ENCODE measurements at places on chromosomes 5 and 9. TPM values are rescaled to one million over a fixed set of nuclear protein-coding genes. Genes with fewer than 3 reads are reported as not detected.

Gene CSF1R
- total RNA-seq, result 23.4 TPM

Gene SPINK5
- total RNA-seq, result 1.2 TPM

Gene EPB41L4B
- 12.5 TPM for total RNA-seq

Gene LRRTM2
- 0.92 TPM for total RNA-seq

Gene ATP10B
- total RNA-seq, result 0.48 TPM

Gene SEMA5A
- total RNA-seq, result 6.3 TPM

GRCh38 chr9:81724242-81724889 is 35.0 kb upstream of the TLE1 start:
- H3K27ac ChIP-seq, result no peak overlapping the region
- DNase-seq, result no peak

GRCh38 chr9:91006046-91006445 is 204.4 kb downstream of the SYK start:
- DNase-seq, result no peak
- no peaks in the 10 kb centered on the region for H3K36me3 ChIP-seq
- H3K4me3 ChIP-seq, result no peak overlapping the region

GRCh38 chr9:70478963-70479641 is 64.6 kb upstream of the KLF9 start:
- no peak overlapping the region for H3K4me3 ChIP-seq
- no peaks in the 10 kb centered on the region for H3K27me3 ChIP-seq
- no peaks in the 10 kb centered on the region for H3K36me3 ChIP-seq
- DNase-seq, result peak; percentile 57

DNA sequence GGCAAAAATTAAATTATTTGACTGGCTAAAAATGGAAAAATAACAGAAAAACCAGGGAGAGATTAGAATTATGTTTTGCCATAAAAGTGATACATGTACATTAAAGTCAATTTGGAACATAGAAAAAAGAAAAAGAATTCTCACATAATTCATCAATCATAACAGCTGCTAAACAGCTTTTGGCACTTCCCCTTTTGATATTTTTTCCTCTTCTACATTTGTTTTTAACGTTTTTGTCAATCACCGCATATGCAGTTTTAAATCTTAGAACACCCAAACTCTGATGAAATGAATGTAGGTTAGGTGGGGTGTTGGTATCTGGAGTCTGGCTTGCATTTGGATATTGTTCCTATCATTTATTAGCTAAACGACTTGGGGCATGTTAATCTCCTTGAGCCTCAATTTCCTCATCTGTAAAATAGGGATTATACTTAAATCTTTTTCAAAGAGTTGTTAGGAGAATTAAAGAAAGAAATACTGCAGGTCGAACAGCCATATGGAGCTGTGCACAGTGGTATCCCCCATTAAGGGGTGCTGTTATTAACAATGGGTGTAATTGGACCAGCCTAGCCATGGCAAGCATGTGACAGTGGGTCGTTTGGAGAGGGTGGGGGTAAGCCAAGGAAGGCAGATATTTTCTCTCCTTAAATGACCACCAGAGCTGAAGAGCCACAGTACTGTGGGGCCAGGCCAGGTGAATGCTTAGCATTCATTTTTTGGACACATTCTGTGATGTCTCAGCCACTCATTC is 22.6 kb downstream of the NPR3 start:
- no peaks in the 10 kb centered on the region for H3K27me3 ChIP-seq
- no peak overlapping the region for H3K27ac ChIP-seq
- no peak overlapping the region for H3K4me3 ChIP-seq
- DNase-seq, result no peak
- no peaks in the 10 kb centered on the region for H3K4me1 ChIP-seq
- H3K36me3 ChIP-seq, result no peaks in the 10 kb centered on the region

DNA sequence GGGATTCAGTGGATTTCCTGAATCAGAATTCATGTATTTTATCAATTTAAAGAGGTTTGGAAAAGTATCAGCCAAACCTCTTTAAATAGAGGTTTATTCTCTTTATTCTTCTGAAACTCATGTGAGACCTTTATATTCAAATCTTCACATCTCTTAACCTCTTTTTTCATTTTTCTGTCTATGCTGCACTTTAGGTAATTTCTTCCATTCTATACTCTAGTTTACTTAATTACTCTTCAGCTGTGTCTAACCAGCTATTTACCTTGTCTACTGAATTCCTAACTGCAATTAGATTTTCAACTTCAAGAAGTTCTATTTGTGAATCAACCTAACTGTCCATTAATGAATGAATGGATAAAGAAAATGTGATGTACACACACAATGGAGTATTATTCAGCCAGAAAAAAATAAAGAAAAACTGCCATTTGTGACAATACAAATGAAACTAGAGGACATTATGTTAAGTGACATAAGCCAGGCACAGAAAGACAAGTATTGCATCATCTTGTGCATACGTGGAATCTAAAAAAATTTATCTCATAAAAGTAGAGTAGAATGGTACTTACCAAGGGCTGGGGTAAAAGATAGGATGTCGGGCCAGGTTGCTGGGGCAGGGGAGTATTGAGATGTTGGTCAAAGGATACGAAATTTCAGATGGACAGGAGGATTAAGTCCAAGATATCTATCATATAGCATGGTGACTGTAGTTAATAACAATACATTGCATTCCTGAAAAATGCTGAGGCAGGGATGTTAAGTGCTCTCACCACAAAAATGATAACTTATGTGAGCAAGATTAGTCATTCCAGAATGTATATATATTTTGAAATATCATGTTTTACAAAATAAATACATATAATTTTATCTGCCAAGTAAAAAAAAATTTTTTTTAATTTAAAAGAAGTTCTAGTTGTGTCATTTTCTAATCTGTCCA is 129.5 kb upstream of the LRRTM2 start:
- DNase-seq, result no peak
- no peak overlapping the region for H3K27ac ChIP-seq
- H3K36me3 ChIP-seq, result no peaks in the 10 kb centered on the region
- no peaks in the 10 kb centered on the region for H3K4me1 ChIP-seq

- H3K27ac ChIP-seq, result no peak overlapping the region
- H3K36me3 ChIP-seq, result no peaks in the 10 kb centered on the region
- DNase-seq, result no peak
- H3K4me3 ChIP-seq, result no peak overlapping the region
- no peaks in the 10 kb centered on the region for H3K4me1 ChIP-seq
Measured at GRCh38 chr9:70533492-70533891, 119.0 kb upstream of the KLF9 start.

- no peaks in the 10 kb centered on the region for H3K27me3 ChIP-seq
- H3K36me3 ChIP-seq, result no peaks in the 10 kb centered on the region
- DNase-seq, result no peak
Measured at GRCh38 chr9:81456431-81457006, 232.8 kb downstream of the TLE1 start.

DNA sequence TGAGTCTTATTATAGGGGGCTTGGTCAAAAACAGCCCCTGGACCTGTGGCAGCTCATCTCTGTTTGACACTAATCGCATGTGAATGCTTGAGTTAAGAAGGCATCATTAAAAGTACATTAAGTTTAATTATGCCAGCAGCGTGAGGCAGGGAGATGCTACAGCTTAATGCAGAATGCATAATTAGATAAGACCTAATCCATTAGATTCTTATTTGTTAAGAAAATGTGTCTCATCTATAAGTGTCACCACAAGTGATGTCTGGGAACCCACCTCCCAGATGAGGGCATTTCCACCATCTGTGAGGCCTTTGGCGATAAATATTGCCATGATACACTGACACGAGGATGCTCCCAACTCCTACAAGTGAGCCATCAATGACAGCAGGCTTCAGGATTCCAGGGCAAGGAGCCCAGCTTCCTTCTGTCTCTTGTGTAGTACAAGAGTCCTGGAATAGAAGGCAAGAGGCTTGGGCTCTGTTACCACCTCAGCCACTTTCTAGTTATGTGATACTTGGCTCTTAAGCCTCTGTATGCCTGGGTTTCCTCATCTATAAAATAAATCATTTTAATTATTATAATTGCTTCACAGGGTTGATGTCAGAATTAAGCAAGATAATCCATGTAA is 202.7 kb downstream of the FAM114A2 start:
- H3K27me3 ChIP-seq, result no peaks in the 10 kb centered on the region
- DNase-seq, result no peak
- no peak overlapping the region for H3K27ac ChIP-seq
- no peaks in the 10 kb centered on the region for H3K4me1 ChIP-seq

GRCh38 chr5:107868650-107869409 is 198.1 kb upstream of the EFNA5 start:
- no peaks in the 10 kb centered on the region for H3K27me3 ChIP-seq
- H3K27ac ChIP-seq, result no peak overlapping the region
- H3K4me1 ChIP-seq, result no peaks in the 10 kb centered on the region
- no peaks in the 10 kb centered on the region for H3K36me3 ChIP-seq
- H3K4me3 ChIP-seq, result no peak overlapping the region

- DNase-seq, result no peak
- H3K27ac ChIP-seq, result no peak overlapping the region
- no peaks in the 10 kb centered on the region for H3K4me1 ChIP-seq
- H3K36me3 ChIP-seq, result no peaks in the 10 kb centered on the region
- no peaks in the 10 kb centered on the region for H3K27me3 ChIP-seq
- H3K4me3 ChIP-seq, result no peak overlapping the region
Measured at GRCh38 chr9:36894695-36895310, 139.3 kb downstream of the PAX5 start.

DNA sequence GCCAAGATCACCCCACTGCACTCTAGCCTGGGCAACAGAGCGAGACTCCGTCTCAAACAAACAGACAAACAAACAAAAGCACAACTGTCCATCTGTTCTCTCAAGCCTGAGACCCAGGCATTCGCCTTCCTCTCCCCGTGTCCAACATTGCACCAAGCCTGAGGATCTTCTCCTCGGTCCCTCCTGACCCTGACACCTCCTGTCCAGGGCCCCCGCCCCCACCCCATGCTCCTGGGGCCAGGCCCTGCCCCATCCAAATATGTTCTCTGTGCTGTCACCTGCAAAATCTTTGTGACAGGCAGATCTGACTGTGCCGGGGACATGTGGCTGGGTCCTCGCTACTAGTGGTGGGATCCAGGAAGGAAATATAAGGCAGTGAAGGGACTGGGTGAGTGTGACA is 33.4 kb upstream of the UNC5A start:
- no peak for DNase-seq
- H3K27me3 ChIP-seq, result no peaks in the 10 kb centered on the region

- H3K4me1 ChIP-seq, result no peaks in the 10 kb centered on the region
- no peak overlapping the region for H3K4me3 ChIP-seq
- H3K36me3 ChIP-seq, result no peaks in the 10 kb centered on the region
- no peak for DNase-seq
- H3K27ac ChIP-seq, result no peak overlapping the region
- no peaks in the 10 kb centered on the region for H3K27me3 ChIP-seq
Measured at GRCh38 chr9:607417-607816, 234.1 kb upstream of the DMRT1 start.

DNA sequence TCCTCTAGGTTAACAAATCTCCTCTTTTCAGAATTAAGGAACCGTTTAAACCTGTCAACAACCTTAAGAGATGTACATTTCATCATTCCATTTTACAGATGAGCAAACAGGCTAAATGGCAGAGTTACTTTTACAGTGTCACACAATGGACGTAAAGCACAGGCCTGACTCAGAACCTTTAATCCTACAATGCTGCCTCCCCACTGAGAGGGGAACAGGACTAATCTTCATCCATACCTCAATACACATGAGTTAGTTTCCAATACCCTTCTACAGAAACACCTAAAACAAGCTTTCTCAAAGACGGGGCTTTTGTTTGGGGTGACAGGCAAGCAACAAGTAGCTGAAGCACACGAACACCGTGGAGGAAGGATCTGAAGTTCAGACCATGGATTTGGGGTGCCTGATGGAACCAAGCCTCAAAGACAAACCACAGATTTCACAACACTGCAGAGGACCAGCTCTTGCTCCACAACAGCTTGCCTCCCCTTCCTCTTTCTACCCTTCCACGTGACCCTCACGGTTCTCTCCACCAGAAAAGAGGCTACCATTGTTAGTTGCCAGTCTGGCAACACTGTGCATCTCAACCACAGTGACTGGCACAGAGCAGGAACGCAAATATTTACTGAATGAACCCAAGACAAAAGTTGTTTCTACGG is 1.8 kb downstream of the RNF130 start:
- H3K4me3 ChIP-seq, result no peak overlapping the region
- no peak for DNase-seq
- no peak overlapping the region for H3K27ac ChIP-seq

DNA sequence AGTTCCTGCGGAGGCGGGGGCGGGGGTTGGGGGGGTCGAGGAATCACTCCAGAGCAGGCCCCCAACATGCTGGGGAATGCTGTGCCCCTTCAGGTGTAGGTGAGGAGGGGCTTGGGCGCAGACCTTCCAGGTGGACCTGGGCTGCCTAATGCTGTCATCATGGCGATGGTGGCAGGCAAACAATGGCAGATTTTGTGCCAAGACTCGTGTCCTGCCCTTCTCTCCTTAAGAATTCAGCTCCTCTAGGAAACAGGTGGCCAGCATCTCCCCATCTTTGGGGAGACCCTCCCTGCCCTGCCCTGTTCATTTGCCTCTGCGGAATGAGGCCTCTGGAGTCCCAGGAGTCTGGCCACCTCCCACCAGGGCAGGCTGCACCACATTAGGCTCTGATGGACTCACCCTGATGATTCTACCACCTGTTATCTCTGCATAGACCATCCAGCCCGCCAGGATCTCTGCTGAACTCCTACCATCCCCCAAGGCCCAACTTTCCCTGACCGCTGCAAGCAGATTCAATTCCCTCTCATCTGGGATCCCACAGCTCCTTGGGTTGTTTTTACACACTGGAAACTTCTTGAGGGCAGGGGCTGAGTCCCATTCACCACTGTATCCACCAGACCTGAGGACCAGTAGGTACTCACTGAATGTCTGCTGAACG is 10.9 kb upstream of the SLC25A51 start:
- no peaks in the 10 kb centered on the region for H3K36me3 ChIP-seq
- no peak overlapping the region for H3K27ac ChIP-seq
- no peak for DNase-seq
- H3K4me1 ChIP-seq, result peaks cover 4% of the 10 kb centered on the region
- no peak overlapping the region for H3K4me3 ChIP-seq

DNA sequence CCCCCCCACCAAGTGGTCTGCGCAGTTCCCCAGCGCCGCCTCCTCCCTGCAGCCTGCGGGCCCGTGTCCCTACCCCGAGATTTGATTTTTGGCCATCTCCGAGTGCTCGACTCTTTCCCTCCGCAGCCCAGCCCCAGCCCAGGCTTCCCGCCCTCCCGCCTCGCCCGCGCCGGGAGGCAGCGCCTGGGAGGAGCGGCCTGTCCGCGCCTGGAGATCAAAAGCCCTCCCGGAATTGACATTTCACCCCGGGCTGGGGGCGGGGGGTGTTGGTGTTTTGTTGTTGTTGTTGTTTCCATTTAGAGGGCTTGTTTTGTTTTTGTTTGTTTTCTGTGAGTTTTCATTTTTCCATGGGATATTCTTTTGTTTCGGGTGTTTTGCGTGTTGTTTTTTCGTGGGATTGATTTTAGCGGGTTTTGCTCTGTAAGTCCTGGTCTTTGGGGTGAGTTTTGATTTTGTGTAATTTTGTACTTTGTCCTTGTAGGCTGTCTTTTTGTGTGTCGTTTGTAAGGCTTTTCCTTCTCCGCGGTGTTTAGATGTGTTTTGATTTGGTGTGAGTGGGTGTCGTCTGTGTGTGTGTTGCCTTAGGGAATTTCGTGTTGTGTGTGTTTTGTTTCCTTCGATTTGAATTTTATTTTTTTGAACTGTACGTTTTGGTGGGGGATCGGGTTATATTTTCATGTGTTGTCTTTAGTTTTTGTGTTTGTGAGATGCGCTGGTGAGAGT is 1.7 kb upstream of the PAX5 start:
- H3K4me3 ChIP-seq, result peak overlapping the region; percentile 41
- peaks cover 3% of the 10 kb centered on the region for H3K27me3 ChIP-seq
- no peaks in the 10 kb centered on the region for H3K36me3 ChIP-seq
- peaks cover 9% of the 10 kb centered on the region for H3K4me1 ChIP-seq
- H3K27ac ChIP-seq, result no peak overlapping the region
